ENCODE measurements at places on chromosomes 5 and 9. TPM values are rescaled to one million over a fixed set of nuclear protein-coding genes. Genes with fewer than 3 reads are reported as not detected.

The MOB3B gene
- total RNA-seq = 22.7 TPM

DNA sequence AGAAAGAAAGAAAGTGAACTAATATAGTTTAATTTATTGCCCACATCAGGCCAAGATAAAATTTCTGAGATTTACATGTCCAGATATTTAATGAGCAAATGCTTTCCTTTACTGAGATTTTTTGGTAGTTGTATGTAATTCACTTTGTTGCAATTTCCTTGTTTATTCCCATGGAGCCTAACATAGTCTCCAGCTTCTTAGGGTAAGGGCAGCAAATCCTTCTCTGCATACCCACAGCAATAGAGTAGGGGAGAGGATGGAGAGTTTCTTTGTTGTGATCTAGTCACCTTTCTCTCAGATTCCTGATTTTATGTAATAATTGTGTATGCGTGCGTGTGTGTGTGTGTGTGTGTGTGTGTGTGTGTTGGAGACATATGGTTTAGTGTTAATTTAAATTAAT lies 51.6 kb upstream of the DPYSL3 start:
- H3K4me3 ChIP-seq = no peak overlapping the region
- no peaks in the 10 kb centered on the region for H3K36me3 ChIP-seq
- no peak overlapping the region for H3K27ac ChIP-seq
- H3K4me1 ChIP-seq = peaks cover 10% of the 10 kb centered on the region
- no peak for DNase-seq

- no peak for DNase-seq
- no peaks in the 10 kb centered on the region for H3K27me3 ChIP-seq
- no peak overlapping the region for H3K4me3 ChIP-seq
- H3K27ac ChIP-seq = no peak overlapping the region
Measured at GRCh38 chr5:104937598-104937997, 1375.0 kb upstream of the NUDT12 start.

The SLC1A3 gene
- 52.1 TPM for total RNA-seq

GRCh38 chr5:102991802-102992201 lies 128.1 kb downstream of the GIN1 start:
- no peak overlapping the region for H3K27ac ChIP-seq
- H3K27me3 ChIP-seq = no peaks in the 10 kb centered on the region
- no peaks in the 10 kb centered on the region for H3K36me3 ChIP-seq

DNA sequence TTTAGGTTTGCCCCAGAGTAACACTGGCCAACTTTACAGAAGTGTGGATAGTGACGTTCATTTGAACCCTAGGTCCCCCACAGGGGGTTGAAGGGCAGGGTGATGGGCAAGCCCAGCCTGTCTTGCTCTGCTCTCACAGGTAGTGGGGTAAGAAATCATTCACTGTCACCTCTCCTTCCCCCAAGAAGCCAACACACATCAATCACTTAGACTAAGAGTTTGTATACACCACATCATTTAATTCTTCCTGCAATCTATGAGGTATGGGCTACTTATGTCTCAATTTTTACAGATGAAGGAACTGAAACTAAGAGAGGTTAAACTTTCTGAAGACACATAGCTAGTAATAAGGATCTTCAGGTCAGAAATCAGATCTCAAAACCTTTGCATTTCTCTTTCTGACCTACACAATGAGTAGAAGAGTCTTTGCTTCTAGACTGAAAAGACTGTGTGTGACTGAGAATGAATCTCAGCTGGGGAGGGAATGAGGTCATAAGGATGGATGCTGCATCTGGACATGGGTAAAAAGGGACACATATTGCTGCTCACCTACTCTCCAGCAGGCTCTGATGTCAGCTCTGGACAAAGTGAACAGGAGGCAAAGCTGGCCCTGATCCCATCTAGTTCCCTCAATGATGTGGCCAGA lies 81.0 kb upstream of the EQTN start:
- no peak overlapping the region for H3K4me3 ChIP-seq
- no peak for DNase-seq
- H3K4me1 ChIP-seq = peaks cover 16% of the 10 kb centered on the region
- no peak overlapping the region for H3K27ac ChIP-seq

The DAP gene
- 89.8 TPM for total RNA-seq
